NCI-H1092 (cell line): ENCODE measurements at places on chromosomes 12 and 14.

- no peak for DNase-seq
These were observed 108.0 kb downstream of the FIGNL2 start for GRCh38 chr12:51740536-51740935.

DNA sequence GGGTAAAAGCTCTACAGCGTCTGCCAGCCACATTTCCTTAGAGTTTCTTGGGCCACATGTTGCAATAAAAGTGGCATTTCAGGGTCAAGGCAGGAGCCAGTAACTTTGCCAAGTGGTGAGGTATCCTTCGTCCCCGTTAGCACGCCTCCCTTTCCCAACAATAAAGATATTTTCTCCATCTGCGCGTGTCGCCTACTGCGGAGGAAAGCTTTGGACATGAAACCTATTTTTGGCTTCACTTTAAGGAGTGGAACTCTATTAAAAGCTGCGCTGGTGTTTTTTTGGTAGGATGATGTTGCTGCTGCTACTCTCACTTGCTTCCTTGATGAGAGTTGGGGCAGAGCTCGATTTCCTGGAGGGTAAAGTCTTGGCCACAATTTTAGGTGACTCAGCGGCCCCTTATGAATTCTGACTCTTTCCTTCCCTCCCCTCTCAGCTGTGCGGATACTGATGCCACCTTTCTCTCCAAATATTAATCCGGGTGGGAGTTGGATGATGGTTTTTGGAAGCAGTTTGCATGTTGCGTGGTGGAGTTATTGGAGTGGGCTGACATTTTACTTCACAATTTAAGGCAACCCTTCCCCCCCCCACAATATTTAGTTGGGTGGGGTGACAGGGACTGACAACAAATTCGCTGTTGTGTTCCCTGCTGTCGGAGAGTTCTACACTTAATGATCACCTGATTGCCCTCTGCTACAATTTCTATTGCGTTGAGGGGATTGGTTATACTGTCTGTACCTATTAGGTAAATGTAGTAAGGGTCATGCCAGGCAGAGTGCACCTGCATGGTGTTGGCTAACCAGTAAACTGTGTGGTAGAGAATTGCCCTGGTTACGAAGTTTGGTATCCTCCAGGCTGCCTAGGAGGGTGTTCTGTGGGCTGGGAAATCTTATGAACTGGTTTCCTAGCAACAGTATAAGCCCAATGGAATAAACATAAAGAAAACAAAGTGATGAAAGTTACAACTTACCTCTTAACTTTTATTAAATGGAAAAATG lies 1.1 kb downstream of the CCDC91 start:
- DNase-seq, result no peak

DNA sequence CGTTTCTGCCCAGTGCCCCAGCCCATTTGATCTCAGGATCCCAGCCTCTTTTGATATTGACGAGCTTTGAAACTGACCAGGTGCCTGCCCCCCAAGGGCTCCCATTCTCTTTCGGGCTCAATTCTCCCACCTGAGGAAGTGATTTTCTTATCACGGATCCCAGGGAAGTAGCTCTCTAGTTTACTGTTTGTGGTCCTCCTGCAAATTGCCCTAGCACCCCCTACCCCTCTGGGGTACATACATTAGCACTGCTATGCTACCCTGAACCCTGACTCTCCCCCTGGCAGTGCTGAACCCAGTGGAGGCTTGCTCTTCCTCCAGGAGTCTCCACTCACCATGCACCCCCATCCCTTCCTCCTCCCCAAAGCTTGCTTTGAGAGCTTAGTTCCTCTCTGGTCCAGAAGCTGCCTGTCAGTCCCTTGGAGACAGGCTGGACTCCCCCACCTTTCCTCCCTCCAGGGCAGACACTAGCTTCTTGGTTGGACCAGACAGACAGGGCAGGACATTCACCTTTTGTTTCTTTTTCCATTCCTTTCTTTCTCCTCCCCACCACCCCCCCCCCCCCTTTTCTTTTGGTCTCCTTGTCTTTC lies 4.4 kb upstream of the TBX3 start:
- no peak for DNase-seq

GRCh38 chr12:79935624-79936345 lies 888 bp upstream of the PPP1R12A start:
- peak; percentile 5 for DNase-seq

DNA sequence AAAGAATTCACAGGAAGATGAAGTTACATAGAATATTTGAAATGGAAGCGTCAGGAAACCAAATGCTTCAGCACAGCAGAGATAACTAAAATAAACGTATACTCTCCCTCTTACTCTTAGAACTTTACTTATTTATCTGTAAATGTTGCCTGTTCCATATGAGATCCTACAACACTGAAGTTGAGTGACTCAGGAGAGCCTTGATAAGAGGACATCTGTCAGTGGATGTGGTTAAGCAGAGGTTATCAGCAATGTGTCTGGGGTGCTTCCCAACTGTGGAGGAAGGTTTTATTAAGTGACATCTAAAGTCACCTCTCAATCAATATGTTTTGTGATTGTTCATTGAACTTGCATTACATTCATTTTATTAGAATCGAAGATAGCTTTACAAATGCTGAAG lies 81.9 kb downstream of the NEDD1 start:
- no peak for DNase-seq

- DNase-seq, result no peak
These were observed 2.6 kb downstream of the PCK2 start for GRCh38 chr14:24096545-24097181.

- peak; percentile 82 for DNase-seq
These were observed 102.0 kb downstream of the EGLN3 start for GRCh38 chr14:33848706-33849454.

DNA sequence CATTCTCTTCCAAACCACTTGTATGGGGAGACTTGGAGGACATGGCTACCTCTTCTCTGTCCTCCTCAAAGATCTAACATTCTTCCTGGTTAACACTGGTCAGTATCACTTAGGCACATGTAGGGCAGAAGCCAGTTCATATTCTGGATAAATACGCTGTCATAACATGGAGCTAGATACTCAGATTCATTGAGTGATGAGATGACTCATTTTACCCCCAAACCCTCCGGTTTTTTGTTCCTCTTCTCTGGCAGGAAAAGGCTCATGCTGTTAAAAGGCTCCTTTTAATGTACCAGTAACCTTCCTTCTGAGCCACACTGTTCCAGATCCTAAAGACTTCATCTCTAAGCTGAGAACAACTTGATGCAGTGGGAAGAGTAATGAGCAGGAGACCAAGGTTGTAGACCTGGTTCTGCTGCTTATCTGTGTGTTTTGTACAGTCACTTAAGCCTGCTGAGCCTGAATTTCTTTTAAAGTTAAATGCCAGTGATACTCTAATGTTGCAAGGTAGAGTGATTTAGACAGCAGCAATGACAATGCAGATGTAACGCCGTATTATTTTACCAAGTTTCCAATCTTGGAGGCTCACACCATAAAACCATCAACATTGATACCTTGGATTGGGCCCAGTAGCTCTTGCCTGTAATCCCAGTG lies 57.3 kb upstream of the ELK3 start:
- DNase-seq, result no peak

- no peak for DNase-seq
These were observed 60.1 kb downstream of the SUSD6 start for GRCh38 chr14:69671365-69672030.

- no peak for DNase-seq
These were observed 28.0 kb upstream of the GXYLT1 start for GRCh38 chr12:42172441-42173210.

DNA sequence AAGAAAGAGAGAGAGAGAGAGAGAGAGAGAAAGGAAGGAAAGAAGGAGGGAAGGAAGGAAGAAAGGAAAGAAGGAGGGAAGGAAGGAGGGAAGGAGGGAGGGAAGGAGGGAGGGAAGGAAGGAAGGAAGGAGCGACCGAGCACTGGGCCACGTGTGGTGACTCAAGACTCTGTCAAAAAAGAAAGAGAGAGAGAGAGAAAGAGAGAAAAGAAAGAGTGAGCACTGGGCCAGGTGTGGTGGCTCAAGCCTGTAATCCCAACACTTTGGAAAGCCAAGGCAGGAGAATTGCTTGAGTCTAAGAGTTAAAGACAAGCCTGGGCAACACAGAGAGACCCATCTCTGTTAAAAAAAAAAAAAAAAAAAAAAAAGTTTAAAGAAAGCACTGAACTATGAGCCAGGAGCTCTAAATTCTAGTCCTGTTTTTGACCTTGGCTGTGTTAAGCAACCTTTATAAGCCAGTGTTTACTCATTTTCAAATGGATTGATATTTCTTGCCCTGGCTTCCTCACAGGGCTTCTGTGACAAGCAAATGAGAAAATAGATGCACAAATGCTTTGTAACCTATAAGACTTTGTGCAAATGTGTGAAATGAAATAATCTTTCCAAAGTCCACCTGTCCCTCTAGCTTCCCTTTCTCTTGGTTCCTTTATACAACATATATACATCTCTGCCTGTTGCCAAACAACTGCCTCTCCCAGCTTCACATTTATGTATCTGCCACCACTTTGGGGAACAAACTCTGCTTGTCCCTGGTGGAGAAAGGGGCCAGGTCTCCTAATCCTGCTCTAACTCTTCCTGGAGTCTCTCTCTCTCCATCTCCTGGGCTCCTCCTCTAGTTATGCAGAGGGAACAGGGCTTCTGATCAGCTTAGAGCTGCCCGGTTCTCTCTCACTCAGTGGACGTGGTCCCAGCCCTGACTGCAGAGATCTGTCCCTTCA lies 16.1 kb upstream of the PLEKHG6 start:
- DNase-seq, result no peak

- DNase-seq, result no peak
These were observed 49.2 kb upstream of the CNOT2 start for GRCh38 chr12:70194076-70194475.

DNA sequence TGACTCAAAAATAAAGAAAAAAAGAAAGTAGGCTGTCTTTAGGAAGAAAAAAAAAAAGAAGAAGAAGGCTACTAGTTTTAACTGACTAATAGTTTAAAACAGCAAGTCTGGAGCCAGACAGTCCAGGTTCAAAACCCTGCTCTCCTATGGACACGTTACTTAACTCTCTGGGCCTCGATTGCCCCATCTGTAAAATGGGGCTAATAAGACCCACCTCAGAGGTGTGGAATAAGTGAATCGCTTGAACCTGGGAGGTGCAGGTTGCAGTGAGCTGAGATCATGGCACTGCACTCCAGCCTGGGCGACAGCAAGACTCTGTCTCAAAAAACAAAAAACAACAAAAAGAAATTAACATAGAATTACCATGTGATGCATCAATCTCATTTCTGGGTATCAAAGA lies 10.5 kb upstream of the SCARB1 start:
- DNase-seq, result no peak

DNA sequence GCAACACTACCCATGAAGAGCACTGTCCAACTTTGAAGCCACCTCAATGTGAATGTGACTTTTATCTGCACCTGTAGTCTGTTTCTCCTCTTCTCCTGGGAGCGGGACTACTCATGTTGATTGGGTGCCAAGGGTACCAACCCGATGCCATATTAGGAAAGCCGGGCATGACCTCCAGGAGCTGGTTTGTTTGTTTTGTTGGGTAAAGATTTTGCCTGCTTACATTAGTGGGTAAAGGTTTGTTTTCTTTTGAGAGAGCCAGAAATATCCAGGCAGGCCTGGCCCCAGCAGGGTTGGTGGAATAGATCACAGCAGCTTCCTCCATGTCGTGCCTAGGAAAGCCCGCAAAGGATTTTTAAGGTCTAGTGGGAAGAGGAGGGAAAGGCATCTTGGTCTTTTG lies 19.7 kb upstream of the ITPK1 start:
- DNase-seq, result no peak

DNA sequence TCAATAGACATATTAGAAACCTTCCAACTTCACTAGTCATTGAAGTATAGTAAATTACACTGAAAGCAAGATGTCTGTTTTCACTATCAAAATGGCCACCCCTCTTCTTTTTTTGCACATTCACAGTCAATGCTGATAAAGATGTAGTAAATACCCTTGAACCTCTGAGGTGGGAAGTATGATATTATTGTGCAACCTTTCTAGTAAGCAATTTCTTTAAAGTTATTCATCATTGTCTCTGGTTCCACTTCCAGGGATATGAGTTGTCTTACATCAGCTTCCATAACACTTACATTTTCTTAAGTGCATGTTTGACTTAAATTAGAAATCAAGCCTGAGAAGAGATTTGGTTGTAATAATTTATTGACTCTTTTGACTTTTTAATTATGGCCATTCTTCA lies 453.9 kb upstream of the MGAT4C start:
- no peak for DNase-seq
